Immature natural killer cell (primary cell): ENCODE measurements at places on chromosomes 4 and X.
A peak's percentile ranks its signal among the peaks of the same experiment; 100 is the strongest.

GRCh38 chr4:147498031-147498660, 17.2 kb downstream of the EDNRA start:
- H3K27ac ChIP-seq, result no peak overlapping the region
- no peaks in the 10 kb centered on the region for H3K4me1 ChIP-seq
- H3K4me3 ChIP-seq, result no peak overlapping the region
- no peaks in the 10 kb centered on the region for H3K36me3 ChIP-seq

GRCh38 chr4:25180524-25181131, 20.4 kb upstream of the SEPSECS start:
- peaks cover 10% of the 10 kb centered on the region for H3K4me1 ChIP-seq
- peaks cover 1% of the 10 kb centered on the region for H3K27me3 ChIP-seq
- no peak overlapping the region for H3K27ac ChIP-seq
- peak; percentile 34 for DNase-seq
- H3K4me3 ChIP-seq, result no peak overlapping the region

GRCh38 chr4:184066584-184067300, 150.9 kb downstream of the ENPP6 start:
- H3K27ac ChIP-seq, result no peak overlapping the region
- H3K36me3 ChIP-seq, result no peaks in the 10 kb centered on the region
- H3K4me3 ChIP-seq, result no peak overlapping the region
- H3K27me3 ChIP-seq, result peaks cover 2% of the 10 kb centered on the region

DNA sequence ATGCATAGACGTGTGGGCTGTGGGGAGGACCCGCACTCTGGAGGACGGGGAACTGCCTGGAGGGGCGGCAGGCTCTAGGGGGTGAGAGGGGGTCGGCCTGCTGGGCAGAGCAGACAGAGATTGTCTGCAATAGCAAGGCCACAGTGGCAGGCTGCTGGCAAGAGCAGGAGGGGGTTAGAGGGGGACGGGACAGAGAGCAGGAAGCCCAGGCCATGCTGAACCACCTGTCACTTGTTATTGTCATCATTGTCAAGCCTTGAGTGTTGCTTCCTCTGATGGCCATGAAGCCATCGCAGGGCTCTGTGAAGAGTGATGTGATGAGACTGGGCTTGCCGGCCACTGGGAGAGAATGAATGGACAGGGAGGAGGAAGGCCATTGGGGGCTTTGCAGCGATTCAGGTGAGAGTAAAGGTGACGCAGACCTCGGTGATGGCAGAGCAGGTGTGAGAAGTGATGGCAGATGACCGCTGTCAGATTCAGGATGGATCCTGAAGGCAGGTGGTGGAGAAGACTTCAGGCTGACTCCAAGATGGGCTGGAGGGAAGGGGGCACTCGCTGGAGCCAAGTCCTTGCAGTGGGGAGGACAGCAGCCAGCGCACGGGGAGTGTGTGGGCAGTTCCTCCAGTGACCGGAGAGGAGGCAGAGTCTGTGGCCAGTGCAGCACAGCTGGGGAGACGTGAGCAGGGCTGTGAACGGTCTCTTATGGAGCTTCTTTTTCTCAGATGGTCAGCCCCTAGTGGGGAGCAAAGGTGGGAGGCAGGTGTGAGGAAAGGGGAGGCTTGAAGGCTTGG, 43.6 kb downstream of the HTT-AS start:
- no peaks in the 10 kb centered on the region for H3K27me3 ChIP-seq
- no peak overlapping the region for H3K4me3 ChIP-seq
- no peaks in the 10 kb centered on the region for H3K4me1 ChIP-seq
- no peak for DNase-seq

- H3K27me3 ChIP-seq, result peaks cover 4% of the 10 kb centered on the region
- DNase-seq, result no peak
- no peak overlapping the region for H3K27ac ChIP-seq
Measured at GRCh38 chr4:80963051-80963450, 67.5 kb upstream of the BMP3 start.

DNA sequence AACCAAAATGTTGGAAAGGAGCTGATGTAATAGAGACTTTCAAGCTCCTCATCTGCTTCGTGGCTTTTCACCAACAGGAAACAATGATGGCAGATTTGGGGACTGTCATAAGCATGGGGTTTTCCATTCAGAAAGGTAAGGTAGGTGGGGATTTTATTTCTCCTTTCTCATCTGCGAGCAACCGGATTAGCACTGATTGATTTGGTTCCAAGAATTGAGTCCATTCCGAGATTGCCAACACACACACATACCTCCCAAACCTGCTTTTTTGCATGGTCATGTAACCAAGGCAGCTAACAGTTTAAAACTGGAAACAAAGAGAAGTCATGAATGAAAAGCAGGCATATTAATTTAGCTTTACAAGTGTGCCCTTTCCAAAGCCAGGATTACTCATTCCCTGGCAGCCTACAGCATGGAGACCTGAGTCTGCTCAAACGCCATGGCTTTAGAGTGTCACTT, 63.0 kb upstream of the LNX1 start:
- H3K27me3 ChIP-seq, result peaks cover 3% of the 10 kb centered on the region
- H3K36me3 ChIP-seq, result no peaks in the 10 kb centered on the region
- H3K27ac ChIP-seq, result no peak overlapping the region
- no peak for DNase-seq
- no peaks in the 10 kb centered on the region for H3K4me1 ChIP-seq

GRCh38 chrX:31590581-31591114, 518.8 kb upstream of the FTHL17 start:
- no peaks in the 10 kb centered on the region for H3K4me1 ChIP-seq
- no peak overlapping the region for H3K4me3 ChIP-seq
- no peak overlapping the region for H3K27ac ChIP-seq
- H3K36me3 ChIP-seq, result no peaks in the 10 kb centered on the region

DNA sequence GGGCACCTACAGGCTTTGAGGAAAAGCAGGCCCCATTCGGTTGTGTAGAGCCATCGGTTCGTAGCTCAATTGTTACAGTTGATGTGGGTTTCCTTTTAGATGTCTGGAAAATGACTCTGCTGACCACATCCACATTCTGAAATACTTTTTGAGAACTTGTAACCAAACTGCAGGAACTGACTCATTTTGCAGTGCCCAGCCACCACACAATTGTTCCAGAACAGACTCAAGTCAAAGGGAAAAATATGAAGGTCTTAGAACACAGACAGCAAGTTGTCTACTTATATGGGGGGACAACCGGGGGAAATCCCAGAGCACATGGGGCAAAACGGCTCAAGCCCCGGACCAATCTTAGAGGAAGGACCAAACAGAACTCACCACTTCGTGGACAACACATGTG, 557.6 kb upstream of the DIPK2B start:
- peaks cover 7% of the 10 kb centered on the region for H3K36me3 ChIP-seq
- peaks cover 6% of the 10 kb centered on the region for H3K27me3 ChIP-seq
- H3K4me3 ChIP-seq, result peak overlapping the region; percentile 89

- no peak for DNase-seq
- no peak overlapping the region for H3K27ac ChIP-seq
- peaks cover 21% of the 10 kb centered on the region for H3K36me3 ChIP-seq
- no peaks in the 10 kb centered on the region for H3K27me3 ChIP-seq
Measured at GRCh38 chr4:150923945-150924344, 91.1 kb downstream of the LRBA start.

- no peak for DNase-seq
- H3K4me3 ChIP-seq, result no peak overlapping the region
- no peaks in the 10 kb centered on the region for H3K27me3 ChIP-seq
- H3K27ac ChIP-seq, result no peak overlapping the region
Measured at GRCh38 chr4:48898733-48899431, 7.7 kb downstream of the OCIAD2 start.

- no peak overlapping the region for H3K4me3 ChIP-seq
- peaks cover 3% of the 10 kb centered on the region for H3K27me3 ChIP-seq
- DNase-seq, result peak; percentile 2
- H3K4me1 ChIP-seq, result no peaks in the 10 kb centered on the region
Measured at GRCh38 chr4:74675673-74676279, 118.5 kb downstream of the BTC start.

GRCh38 chr4:141643557-141643956, 7.2 kb downstream of the IL15 start:
- no peak for DNase-seq
- no peaks in the 10 kb centered on the region for H3K27me3 ChIP-seq
- no peak overlapping the region for H3K27ac ChIP-seq
- peaks cover 38% of the 10 kb centered on the region for H3K4me1 ChIP-seq
- no peaks in the 10 kb centered on the region for H3K36me3 ChIP-seq
- no peak overlapping the region for H3K4me3 ChIP-seq

- no peak for DNase-seq
- no peak overlapping the region for H3K27ac ChIP-seq
- H3K4me1 ChIP-seq, result peaks cover 12% of the 10 kb centered on the region
- no peaks in the 10 kb centered on the region for H3K36me3 ChIP-seq
- peaks cover 4% of the 10 kb centered on the region for H3K27me3 ChIP-seq
Measured at GRCh38 chr4:86592553-86593249, 1.4 kb upstream of the PTPN13 start.

DNA sequence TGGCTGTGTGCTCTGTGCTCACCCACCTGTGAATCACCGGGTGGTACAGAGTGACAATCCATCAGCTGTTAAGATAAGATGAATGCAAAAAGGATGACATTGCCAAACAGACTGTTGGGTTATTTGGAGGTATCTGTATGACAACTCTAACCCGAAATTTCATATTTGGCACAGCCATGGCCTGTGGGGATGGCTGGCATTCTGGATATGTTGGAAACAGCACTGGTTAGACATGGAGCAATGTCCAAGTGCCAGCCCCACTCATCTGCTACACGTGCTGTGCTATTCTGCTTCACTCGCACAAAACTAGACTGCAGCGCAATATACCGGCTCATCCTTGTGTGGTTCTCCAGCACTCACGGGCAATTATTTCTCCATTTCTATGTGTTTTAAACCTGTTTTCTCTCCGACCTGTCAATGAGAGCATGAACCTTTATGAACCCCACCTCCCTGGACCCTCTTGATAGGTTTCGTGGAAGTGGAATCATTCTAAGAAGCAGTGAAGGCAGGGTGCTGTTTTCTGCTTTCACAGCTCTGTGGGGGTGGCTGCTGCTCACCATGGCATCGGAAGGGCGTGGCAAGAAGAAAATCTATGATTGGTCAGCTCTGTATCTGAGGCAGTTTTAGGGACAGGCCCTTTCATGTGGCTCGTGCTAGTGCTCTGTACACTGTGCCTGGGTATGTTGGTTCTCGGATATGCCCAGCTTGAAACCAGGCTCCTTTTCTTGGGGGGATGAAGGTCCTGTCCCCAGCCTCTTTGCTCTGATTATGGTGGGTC, 94.9 kb downstream of the ENPP6 start:
- H3K27me3 ChIP-seq, result peaks cover 16% of the 10 kb centered on the region
- no peak overlapping the region for H3K27ac ChIP-seq
- no peaks in the 10 kb centered on the region for H3K36me3 ChIP-seq
- no peak overlapping the region for H3K4me3 ChIP-seq
- DNase-seq, result no peak

DNA sequence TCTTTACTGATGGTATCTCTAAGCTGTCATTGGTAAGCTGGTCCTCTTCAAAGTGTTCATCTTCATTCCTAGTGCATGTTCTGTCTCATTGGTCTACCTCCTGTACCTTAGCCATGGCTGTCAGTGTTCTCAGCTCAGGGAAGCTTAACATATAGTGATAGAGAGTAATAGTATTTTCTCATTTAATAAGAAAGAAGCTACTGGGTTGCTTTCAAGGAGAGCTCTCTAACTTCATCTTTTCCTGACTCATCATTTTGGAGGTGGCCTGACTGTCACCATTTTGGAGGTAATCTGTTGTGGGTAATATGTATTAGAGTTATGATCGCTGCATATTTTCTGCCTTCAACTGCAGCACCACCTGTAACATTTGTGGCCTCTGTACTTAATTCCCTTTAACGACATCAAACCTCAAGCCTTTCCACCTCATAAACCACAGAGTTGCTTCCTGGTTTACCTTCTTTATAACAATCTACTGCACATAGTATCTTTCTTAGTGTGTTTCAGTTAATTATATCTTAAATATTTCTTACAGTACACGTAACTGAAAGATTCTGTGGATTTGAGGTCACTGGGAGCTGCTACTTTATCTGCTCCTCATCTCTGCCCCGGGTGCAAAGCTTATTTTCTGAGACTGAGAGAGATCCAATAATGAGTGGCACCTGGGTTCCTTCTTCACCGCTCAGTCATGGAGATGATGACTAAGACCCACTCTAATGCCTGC, 474.0 kb upstream of the TECRL start:
- H3K4me3 ChIP-seq, result no peak overlapping the region
- H3K4me1 ChIP-seq, result no peaks in the 10 kb centered on the region
- DNase-seq, result no peak
- H3K27me3 ChIP-seq, result no peaks in the 10 kb centered on the region

- no peaks in the 10 kb centered on the region for H3K36me3 ChIP-seq
- H3K4me1 ChIP-seq, result no peaks in the 10 kb centered on the region
- H3K27me3 ChIP-seq, result no peaks in the 10 kb centered on the region
- no peak for DNase-seq
Measured at GRCh38 chr4:156247470-156247869, 293.8 kb upstream of the CTSO start.

DNA sequence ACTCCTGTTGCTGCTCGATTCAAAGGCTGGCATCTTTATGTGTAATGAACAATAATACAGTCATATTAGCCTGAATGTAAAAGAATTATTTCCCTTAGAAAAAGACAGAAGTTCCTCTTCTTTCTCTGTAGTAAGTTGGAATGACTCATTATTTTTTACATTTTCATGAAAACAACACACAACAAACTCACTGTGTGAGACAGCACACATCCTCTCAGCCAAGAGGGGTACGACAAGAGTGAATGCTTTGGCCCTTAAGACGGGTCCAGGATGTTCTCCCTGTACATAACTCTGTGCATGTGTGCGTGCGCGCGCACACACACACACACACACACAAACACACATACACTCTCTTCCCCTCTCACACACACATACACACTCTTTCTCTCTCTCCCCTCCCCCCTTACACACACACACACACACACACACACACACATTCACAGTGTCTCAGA, 72.8 kb downstream of the MANBA start:
- no peak overlapping the region for H3K27ac ChIP-seq
- H3K4me1 ChIP-seq, result no peaks in the 10 kb centered on the region
- peaks cover 5% of the 10 kb centered on the region for H3K36me3 ChIP-seq
- DNase-seq, result no peak
- H3K4me3 ChIP-seq, result no peak overlapping the region

DNA sequence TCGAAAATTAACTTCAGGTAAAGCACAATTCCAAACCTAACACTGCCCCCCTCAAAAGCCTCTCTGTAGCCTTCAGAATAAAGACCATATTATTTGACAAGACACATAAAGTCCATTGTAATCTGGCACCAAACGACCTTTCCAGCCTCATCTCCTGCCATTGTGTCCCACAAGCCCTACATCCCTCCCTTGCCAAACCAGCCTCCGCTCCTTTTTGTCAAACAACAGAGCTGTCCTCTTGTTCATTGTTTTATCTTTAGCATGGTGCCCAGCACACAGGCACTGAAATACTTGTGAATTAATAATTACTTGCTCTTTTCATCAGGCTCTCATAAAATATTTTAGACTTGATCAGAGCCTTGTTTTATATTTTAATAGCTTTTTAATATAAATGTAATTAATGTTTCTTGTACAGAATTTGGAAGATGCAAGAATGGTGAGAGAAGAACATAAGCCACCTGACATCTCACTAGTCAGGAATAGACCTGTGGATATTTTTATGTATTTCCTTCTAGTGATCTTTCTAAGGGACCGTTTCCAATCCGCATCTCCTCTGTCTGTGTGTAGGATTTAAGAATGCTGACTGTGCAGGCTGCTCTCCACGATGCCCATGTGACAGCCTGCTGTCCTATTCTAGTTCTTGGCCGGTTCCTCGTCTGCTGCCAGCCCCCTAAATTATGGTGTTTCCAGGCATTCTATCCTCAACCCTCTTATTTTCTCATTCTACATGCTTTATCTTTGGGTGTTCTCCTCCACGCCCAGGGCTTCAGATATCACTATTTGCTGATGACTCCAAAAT, 3.0 kb upstream of the IRF2 start:
- H3K4me3 ChIP-seq, result peak overlapping the region; percentile 77
- peak overlapping the region; percentile 79 for H3K27ac ChIP-seq
- DNase-seq, result no peak
